Foreskin melanocyte (primary cell): ENCODE measurements at places on chromosomes 2 and 18.

GRCh38 chr2:155368934-155369333 lies 670.4 kb downstream of the KCNJ3 start:
- no peak for DNase-seq

DNA sequence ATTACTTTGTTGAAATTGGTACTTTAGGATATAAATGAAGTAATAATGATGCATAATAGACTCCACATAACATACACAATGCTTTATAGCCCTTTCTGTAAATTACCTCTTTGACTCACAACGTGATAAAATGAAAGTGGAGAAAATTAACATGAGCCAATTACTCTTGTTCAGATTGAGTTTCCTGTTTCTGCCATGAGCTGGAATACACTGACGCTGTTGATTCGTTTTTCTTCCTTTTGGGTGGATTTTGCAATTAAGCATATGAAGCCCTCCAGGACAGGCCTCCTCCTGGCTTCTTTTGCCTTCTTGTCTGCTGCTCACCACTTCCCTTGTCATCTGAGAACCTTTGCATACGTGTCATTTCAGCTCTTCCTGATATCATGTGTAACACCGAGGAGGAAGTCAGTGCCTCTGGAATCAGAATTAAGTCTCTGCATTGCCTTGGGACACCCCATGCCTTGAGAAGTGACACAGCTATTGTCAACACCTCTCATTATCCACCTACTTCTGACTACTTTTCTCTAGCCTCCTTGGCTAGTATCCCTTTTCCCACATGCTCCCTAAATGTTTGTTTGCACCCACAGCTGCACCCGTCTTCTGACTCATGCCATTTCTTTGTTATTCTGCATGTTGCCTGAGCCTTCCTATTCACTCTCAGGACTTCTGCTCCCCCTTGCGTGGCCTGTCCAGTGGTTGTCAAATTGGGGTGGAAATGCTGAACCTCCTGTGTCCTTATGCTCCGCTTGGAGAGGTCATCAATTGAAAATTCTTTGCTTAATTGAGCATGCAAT lies 134.1 kb downstream of the FMNL2 start:
- DNase-seq: no peak

DNA sequence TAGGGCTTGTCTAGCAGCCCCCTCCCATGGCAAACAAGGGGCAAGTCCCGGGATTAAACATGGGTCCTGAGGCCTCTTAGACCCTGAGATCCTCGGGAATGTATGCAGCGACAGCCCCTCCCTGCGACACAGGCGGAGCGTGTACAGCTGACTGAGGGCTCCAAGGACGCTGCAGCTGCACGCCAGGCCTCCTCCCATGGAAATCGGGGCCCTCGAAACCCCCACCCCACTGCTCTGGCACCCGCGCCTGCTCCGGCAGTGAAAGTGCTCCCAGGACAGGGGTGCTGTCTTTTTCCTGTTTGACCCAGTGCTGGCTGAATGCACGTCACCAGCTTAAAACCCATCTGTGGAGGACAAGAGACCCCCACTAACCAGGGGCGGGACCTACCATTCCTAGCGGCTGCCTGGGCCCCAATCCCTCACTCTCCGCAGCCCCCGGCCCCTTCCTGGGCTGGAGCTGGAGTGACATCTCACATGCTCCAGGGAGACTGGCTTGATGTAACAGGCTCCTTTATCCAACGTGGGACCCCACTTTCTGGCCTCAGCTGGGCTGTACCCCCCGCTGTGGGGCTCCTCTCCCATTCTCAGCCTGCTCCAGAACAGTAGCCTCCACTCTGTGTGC lies 247.7 kb downstream of the TWIST2 start:
- no peak for DNase-seq

DNA sequence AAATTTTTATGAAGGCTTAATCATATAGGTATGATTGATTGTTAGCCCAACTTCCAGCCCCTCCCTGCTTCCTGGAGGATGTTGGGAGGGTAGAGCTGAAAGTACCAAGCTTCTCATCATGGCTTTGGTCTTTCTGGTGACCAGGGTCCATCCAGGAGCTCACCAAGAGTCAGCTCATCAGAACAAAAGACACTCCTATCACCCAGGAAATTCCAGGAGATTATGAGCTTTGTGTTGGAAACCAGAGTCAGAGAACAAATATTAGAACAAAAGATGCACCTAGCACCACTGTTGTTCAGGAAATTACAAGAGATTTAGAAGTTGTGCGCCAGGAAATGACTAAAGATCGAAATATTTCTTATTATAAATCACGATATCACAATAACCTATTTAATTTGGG lies 119.9 kb upstream of the THUMPD2 start:
- DNase-seq: no peak

DNA sequence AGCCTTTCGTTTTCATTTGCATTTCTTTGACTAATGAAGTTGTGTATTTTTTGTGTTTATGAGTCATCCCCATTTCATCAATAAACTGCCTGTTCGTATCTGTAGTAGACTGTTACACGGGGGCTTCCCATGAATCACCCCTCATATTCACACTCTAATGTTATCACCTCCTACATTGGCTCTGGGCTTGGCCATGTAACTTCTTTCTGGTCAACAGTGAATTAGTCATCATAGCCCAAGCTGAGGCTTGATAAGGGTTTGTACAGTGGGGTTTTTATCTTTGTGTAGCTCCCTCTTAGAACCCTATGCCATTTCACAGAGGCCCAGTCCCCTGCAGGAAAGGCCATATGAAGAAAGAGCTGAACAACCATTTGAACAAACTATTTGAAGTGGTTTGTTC lies 151.0 kb downstream of the CCBE1 start:
- no peak for DNase-seq
